ENCODE measurements at places on chromosomes 6 and 20. TPM values are rescaled to one million over a fixed set of nuclear protein-coding genes. Genes with fewer than 3 reads are reported as not detected.

The RSPO4 gene
- total RNA-seq = not detected

The WFDC5 gene
- total RNA-seq = not detected

The SOD2 gene
- 74.5 TPM for total RNA-seq

DNA sequence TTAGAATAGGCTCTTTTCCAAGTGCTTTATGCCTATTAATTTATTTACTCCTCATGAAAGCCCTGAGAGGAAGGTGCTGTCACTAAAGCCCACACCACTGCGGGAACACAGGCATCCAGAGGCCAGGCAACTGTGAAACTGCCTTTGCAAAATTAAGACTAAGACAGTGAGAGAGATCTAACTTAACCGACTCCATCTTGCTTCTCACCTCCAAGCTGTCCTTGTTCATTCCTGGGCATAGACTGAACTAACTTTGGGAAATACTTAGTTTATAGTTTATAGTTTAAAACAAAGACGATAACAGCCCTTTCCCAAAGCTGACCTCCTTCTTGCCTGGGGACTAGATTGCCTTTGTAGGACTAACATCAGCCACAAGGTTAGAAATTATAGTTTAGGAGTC lies 80.1 kb downstream of the RSPH3 start:
- no peaks in the 10 kb centered on the region for H3K27me3 ChIP-seq
- no peak for DNase-seq
- H3K36me3 ChIP-seq = no peaks in the 10 kb centered on the region
- H3K27ac ChIP-seq = no peak overlapping the region
- H3K4me3 ChIP-seq = no peak overlapping the region
- no peaks in the 10 kb centered on the region for H3K4me1 ChIP-seq

The SLC25A27 gene
- 8.2 TPM for total RNA-seq

- no peak within 1 kb of the TSS for H3K27ac ChIP-seq
- H3K4me3 ChIP-seq = peak within 1 kb of the TSS; percentile 68
- DNase-seq = no peak
- H3K27me3 ChIP-seq = peaks cover 60% of the 10 kb centered on the region
- no peaks in the 10 kb centered on the region for H3K36me3 ChIP-seq
- peaks cover 18% of the 10 kb centered on the region for H3K4me1 ChIP-seq
These were observed at the start of gene C6orf141 for GRCh38 chr6:49550492-49551077. Gene C6orf141 (plus strand): TSS chr6:49550668. CDS start chr6:49550793, 125 bp downstream.

DNA sequence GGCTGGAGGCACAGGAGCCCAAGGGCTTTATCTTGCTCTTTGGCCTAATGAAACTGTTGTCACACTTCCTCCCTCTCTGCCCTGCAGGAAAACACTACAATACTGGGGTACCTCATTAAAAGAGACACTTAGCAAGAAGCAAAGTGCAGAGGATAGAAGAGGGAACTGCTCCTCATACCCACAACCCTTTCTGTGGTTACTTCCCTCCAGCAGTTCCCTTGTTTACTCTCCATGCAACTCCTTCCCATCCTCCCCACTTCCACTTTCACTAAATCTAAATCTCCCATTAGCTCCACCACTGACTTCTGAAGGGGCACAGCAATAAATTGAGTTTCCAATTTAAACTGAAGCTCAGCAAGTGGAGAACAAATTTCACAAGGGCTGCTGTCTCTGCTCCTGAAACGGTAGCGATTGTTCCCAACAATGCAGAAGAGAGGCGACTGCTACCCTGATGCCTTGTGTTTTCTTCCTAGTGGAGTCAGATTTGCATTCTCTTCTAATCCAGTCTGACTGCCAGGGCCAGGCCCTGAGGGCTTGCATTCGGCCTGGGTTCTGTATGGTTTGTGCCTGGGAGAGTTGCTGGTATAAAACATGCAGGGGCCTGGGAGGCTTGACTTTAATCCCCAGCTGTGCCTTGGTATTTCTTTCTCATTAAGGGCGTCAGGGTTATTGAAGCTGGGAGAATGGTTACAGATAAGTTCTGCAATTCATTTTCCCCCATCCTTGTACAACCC lies 454.7 kb downstream of the TFAP2B start:
- H3K4me3 ChIP-seq = no peak overlapping the region
- no peaks in the 10 kb centered on the region for H3K36me3 ChIP-seq
- H3K27me3 ChIP-seq = no peaks in the 10 kb centered on the region
- H3K27ac ChIP-seq = no peak overlapping the region
- no peak for DNase-seq
- H3K4me1 ChIP-seq = peaks cover 4% of the 10 kb centered on the region

GRCh38 chr6:129835691-129836090 lies 25.4 kb downstream of the TMEM244 start:
- no peak for DNase-seq
- H3K4me1 ChIP-seq = peaks cover 3% of the 10 kb centered on the region
- H3K36me3 ChIP-seq = peaks cover 3% of the 10 kb centered on the region
- H3K27me3 ChIP-seq = no peaks in the 10 kb centered on the region

- peak; percentile 95 for DNase-seq
- H3K4me3 ChIP-seq = peak within 1 kb of the TSS; percentile 94
- H3K27me3 ChIP-seq = no peaks in the 10 kb centered on the region
- peaks cover 45% of the 10 kb centered on the region for H3K4me1 ChIP-seq
These were observed at the start of gene FOXO3 for GRCh38 chr6:108560463-108561308. Gene FOXO3 (plus strand): TSS chr6:108560917. CDS start chr6:108561209, 292 bp downstream.

GRCh38 chr6:130259557-130259956 lies 36.8 kb upstream of the SAMD3 start:
- peaks cover 5% of the 10 kb centered on the region for H3K27me3 ChIP-seq
- no peak overlapping the region for H3K27ac ChIP-seq
- H3K4me1 ChIP-seq = no peaks in the 10 kb centered on the region
- no peak for DNase-seq

The RIPPLY2 gene
- total RNA-seq = not detected

DNA sequence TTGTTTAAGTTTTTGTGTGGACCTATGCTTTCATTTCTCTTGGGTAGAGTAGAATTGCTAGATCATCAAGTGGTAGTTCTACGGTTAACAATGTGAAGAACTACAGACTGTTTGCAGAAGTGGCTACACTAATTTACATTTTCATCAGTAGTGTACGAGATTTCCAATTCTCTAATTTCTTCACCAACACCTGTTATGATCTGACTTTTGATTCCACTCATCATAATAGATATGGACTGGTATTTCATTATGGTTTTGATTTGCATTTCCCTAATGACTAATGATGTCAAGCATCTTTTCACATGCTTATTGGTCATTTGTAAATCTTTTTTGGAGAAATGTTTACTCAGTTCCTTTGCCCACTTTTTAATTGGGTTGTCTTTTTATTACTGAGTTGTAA lies 244.4 kb downstream of the GMDS start:
- no peaks in the 10 kb centered on the region for H3K4me1 ChIP-seq
- no peak overlapping the region for H3K27ac ChIP-seq
- no peak overlapping the region for H3K4me3 ChIP-seq
- H3K36me3 ChIP-seq = peaks cover 8% of the 10 kb centered on the region
- no peak for DNase-seq
- no peaks in the 10 kb centered on the region for H3K27me3 ChIP-seq

DNA sequence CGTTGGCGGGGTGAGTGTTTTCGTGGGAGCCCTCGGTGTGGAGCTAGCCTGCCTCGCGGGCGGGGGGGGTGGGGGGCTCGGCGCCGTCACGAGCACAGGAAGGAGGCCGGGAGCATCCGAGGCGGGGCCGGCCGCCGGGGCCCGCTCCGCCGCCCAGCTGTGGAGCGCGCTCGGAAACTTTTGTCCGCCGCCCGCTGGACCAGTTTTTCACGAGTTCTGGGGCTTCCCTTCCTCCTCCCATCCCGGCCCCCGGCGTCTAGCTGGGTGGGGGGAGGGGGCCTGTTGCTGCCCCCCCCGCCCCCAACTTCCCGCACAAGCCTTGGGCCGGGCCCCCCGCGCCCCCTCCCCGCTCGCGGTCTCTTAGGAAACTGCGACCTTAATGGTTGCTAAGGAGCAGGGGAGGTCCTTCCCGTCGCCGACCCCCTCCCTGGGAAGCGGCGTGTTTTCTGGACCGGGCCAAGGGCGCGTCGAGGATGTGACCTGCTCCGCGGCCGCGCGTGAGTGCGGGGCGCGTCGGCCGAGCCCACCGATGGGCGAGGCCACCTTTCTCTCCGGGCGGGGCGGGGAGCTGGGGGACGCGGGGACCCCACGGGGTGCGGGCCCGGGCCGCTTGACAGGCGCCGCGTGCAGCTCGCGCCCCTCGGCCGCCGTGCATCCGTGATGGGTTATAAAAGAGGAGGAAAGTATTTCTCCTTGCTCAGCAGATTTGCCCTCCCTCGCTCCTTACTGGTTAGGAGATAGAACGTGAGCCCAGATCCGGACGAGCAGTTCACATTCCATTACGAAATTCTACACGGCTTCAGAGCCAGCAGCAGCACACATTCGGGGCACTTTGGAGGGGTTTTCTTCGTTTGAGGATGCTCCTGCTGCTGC lies 1.4 kb downstream of the RREB1 start:
- peaks cover 39% of the 10 kb centered on the region for H3K4me1 ChIP-seq
- no peaks in the 10 kb centered on the region for H3K36me3 ChIP-seq
- peak overlapping the region; percentile 84 for H3K27ac ChIP-seq

The BACH2 gene
- total RNA-seq = 2.6 TPM

The MYBL2 gene
- total RNA-seq = 16.1 TPM

- no peak overlapping the region for H3K4me3 ChIP-seq
- no peaks in the 10 kb centered on the region for H3K27me3 ChIP-seq
- no peaks in the 10 kb centered on the region for H3K36me3 ChIP-seq
- DNase-seq = no peak
- H3K27ac ChIP-seq = no peak overlapping the region
- H3K4me1 ChIP-seq = no peaks in the 10 kb centered on the region
These were observed 130.5 kb upstream of the CNR1 start for GRCh38 chr6:88296694-88297093.

DNA sequence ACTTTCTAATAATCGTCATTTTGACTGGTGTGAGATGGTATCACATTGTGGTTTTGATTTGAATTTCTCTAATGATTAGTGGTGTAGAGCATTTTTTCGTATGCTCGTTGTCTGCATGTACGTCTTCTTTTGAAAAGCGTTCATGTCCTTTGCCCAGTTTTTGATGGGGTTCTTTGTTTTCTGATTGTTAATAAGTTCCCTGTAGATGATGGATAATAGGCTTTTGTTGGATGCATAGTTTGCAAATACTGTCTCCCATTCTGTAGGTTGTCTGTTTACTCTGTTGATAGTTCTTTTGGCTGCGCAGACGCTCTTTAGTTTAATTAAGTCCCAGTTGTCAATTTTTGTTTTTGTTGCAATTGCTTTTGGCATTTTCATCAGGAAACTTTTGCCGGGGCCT lies 32.3 kb upstream of the XRN2 start:
- DNase-seq = no peak
- no peaks in the 10 kb centered on the region for H3K4me1 ChIP-seq
- H3K4me3 ChIP-seq = no peak overlapping the region
- peaks cover 15% of the 10 kb centered on the region for H3K27me3 ChIP-seq
- no peaks in the 10 kb centered on the region for H3K36me3 ChIP-seq

DNA sequence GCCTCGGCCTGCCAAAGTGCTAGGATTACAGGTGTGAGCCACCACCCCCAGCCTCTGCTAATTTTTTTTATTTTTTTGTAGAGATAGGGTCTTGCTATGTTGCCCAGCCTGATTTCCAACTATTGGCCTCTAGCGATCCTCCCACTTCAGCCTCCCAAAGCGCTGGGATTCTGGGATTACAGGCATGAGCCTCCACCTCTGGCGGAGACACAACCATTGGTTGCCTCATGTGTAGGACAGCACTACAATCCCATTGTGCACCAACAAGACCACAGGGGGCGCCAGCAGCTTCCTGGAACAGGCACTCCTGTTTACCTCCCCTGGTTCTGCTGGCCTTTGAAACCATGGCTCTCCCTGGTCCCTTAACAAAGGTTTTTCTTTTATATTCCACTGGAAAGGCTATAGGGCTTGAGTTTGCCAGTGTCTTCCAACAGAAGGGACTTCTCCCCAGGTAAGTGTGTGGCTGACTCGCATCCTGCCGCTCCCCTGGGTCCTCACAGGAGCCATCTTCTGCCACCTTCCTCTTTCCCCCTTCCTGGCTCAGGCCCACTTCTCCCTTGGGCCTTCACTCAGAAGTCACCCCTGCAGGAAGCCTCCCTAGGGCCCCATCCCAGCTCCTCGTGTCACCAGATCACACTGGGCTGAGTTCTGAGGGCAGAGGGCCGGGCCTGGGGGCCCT lies 39.2 kb upstream of the TLDC2 start:
- no peaks in the 10 kb centered on the region for H3K27me3 ChIP-seq
- H3K36me3 ChIP-seq = peaks cover 6% of the 10 kb centered on the region
- peaks cover 24% of the 10 kb centered on the region for H3K4me1 ChIP-seq

DNA sequence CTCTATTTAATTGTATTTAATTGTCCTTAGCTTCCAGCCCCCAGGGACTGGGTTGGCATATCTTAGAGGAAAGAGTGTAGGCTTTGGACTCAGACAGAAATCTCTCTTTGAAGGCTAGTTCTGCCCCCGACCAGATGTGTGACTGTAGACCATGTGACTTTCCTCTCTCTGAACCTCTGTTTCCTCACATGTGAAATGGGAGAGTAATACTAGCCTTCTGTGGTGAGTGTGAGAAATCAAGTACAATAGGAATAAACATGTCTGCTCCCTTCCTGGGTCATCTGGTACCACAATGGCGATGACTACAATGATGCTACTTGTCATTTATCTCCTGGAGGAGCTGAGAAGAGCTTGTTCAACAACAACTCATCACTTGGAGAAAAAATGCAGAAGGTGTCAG lies 179.9 kb downstream of the LRFN2 start:
- H3K36me3 ChIP-seq = no peaks in the 10 kb centered on the region
- no peak overlapping the region for H3K27ac ChIP-seq
- H3K27me3 ChIP-seq = no peaks in the 10 kb centered on the region
- no peak overlapping the region for H3K4me3 ChIP-seq

- H3K4me1 ChIP-seq = no peaks in the 10 kb centered on the region
- DNase-seq = no peak
- H3K4me3 ChIP-seq = no peak overlapping the region
- peak overlapping the region; percentile 14 for H3K27ac ChIP-seq
- peaks cover 55% of the 10 kb centered on the region for H3K36me3 ChIP-seq
These were observed 8.5 kb upstream of the COQ3 start for GRCh38 chr6:99402448-99402847.

DNA sequence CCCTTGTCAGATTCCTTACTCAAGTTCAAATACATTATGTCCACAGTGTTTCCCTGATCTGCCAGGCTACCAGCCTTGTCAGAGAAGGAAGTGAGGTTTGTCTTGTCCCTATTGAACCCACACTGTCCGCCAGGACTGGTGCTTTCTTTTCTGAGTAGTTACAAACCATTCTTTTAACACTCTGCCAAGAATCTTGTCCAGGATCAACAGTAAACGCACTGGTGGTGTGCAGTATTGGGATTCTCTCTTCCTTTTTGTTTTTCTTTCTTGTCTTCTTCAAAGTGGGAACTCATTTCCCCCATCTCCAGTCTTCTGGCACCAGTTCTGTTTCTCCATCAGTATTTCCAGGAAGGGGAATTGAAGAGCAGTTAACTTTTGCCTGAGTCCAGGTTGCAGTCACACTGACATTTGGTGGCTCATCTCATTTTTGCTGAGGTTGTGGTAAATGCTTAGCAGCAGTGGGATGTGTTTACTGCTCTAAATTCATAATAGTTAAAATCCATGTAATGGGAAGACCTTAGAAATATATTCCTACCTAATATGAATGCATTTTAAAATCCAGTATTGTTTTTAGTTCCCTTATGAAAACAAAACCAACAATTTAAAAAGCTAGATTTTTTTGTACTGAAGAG lies 295.3 kb downstream of the PRL start:
- H3K4me3 ChIP-seq = no peak overlapping the region
- no peak for DNase-seq
- no peaks in the 10 kb centered on the region for H3K36me3 ChIP-seq
- H3K27me3 ChIP-seq = no peaks in the 10 kb centered on the region
- H3K27ac ChIP-seq = peak overlapping the region; percentile 42

Measured in osteocyte (in vitro differentiated cells).